ENCODE measurements at places on chromosomes 12 and 14.

GRCh38 chr12:67590149-67590790 is 58.3 kb upstream of the DYRK2 start:
- DNase-seq = no peak

GRCh38 chr14:26694521-26694920 is 96.7 kb upstream of the NOVA1 start:
- DNase-seq = no peak

GRCh38 chr12:61694214-61694613 is 566.0 kb upstream of the USP15 start:
- DNase-seq = no peak

- peak; percentile 49 for DNase-seq
Observed at GRCh38 chr14:60090864-60091519, 731 bp upstream of the PCNX4 start.

GRCh38 chr14:54567639-54568561 is 972 bp downstream of the SAMD4A start:
- DNase-seq = peak; percentile 35

DNA sequence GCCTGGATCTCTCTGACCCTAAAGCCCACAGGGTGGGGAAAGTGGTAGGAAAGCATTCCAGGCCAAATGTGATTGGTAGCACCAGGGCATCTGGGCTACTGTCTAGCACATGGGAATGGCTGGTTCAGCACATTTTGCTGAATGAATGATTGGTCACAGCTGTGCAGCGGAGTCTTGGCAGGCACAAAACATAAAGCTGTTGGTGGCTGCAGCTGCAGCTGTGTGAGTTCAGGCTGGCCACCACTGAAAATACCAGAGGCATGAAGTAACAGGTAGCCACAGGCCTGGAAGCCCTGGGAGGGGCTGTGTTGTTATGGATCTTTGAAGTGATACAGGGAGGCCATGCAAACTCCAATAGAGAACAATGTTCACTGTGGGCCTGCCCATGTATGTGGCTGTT is 72.7 kb downstream of the MYRFL start:
- no peak for DNase-seq

DNA sequence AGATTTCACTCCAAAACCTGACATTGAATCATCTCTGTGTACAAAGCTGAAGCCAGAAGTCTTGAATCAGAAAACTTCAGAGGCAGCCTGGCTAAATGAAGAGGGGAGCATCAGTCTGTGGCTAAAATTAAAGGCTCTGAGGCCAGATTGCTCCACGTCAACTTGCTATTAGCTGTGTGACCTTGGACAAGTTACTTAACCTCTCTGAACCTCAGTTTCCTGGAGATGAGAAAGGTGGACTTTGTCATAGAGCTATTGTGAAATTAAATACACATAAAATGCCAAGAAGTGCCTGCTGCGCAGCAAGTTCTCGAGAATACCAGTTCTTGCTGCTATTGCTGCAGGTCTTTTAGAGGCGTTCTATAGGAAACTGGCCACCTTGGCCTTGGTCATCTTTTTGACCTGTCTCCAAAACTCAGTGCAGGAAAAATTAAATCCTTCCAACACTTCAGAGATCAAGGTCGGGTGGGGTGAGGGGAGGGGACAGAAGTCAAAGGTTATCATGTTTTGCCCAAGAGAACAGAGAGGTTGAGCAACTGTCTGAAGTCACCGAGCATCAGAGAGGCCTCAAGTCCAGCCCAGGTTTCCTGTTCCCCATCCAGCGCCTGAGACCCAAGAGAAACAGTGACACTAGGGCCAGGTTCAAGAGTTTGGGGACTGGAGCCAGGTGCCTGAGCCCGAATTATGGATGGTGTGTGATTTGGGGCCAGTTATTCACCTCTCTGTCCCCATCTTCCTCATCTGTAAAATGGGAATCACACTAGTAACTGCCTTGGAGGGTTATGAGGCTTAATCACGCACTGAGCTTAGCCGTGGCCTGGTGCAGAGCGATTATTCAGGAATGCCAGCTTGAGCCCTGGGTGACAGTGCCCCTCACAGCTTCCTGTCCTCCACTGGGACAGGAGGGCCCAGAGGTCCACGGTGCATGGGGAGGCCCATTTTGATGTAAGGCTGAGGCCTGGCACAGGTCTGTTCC is 1.1 kb downstream of the SERPINA1 start:
- no peak for DNase-seq

DNA sequence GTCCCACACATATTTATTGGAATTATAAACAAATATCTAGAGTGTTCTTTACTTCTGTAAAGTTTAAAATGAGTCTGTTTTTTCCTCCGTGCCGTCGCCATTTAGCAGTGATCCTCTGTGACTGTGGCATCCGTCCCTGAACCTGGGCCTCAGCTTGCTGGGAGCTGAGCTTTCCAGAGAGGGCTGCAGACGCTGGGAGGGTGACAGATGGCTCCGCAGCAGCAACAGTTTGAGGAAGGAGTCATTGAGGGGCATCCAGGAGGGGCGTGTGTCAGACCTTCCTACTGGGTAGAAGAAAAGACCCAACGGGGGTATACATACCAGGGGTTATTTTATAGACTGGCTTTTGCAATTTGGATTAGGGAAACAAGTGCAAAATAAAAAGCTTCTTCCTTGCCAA is 47.9 kb downstream of the NEUROD4 start:
- DNase-seq = no peak

DNA sequence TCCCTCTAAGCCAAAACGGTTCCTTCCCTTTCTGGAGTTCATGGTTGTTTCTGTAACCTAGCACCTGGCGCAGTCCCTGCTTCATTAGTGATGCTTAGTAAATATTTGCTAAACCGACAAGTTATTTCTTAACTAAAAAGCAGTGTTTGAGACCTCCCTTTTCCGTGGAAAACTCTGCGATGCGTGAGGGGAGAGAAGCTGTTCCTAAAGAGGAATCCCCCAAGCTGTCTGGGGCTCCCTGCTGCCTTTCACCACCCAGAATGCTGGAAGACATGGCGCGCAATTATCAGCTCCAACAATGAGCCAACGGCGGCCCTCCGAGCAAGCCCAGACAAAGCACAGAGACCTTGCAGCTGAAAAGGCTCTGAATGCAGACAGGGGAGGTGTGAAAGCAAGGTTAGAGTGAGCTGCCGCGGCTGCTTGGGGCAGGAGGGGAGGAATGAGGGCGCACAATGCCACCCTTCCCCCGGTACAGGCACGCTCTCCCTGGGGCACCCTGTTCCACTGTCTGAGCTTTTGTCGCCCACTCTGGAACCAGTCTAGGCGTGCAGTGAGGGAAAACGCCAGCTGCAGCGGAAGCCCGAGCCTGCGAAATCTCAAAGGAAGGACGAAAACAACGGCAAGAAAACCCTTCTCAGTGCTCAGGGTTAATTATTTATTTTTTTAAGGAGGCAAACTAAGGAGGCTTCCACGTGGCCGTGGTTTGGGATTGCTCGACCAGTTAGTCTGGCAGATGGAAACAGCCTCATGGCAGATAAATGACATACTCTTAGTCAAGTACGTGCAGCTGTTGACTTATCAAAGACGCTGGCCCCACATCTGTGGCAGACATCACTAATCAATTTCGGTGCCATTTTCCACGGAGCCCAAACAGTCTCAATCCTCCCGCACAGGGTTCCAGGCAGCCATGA is 66.3 kb downstream of the RBM19 start:
- DNase-seq = no peak

GRCh38 chr14:73521229-73521628 is 15.7 kb upstream of the ACOT1 start:
- DNase-seq = no peak

DNA sequence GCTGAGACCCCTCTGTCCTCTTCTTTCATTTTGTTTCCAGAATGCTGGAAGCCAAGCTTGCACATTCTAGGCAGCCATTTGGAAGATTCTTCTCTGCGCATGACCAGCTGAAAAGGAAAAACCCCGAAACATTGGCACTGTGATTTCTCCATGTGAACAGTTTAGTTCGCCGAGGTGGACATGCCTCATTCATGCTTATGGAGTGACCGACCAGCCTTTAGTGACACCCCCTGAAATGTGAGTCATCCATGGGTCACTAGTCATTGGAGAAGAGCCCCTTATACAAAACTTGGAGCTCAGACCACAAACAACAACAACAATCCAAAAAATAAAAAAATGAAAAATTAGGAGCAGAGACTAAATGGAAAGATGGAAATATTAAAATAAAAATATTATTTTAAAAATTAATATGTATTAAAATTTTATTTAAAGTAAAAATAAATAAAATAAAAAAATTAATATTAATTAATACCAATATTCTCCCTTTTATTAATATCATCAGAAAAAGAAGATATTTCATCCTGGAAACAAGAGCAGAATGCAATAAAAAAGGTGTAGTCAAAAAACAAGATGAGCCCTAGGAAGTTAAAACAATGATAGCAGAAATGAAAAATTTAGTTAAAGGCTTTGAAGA is 9.5 kb upstream of the KRT7 start:
- DNase-seq = no peak

DNA sequence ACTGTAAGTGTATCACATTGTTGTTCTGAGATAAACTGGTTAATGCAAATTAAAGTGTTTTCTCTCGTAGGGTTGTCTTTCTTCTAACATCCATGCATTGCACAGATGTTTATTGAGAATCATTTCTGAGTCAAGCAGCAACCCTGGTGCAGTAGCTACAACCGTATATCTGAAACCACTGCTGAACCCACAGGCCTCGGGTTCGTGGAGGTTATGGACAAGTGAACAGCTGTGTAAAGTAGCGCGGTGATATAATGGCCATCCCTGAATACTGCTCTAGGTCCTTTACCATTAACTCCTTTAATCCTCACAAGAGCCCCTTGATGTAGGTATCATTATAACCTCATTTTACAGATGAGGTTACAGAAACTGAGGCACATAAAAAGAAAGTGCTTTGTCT is 486.1 kb upstream of the TMEM132C start:
- DNase-seq = no peak

- no peak for DNase-seq
Observed at GRCh38 chr12:5660238-5660637, 228.3 kb downstream of the NTF3 start.

- DNase-seq = no peak
Observed at GRCh38 chr14:85471156-85471555, 58.8 kb upstream of the FLRT2 start.

- DNase-seq = peak; percentile 60
Observed at GRCh38 chr12:116236148-116236731, 41.3 kb downstream of the MED13L start.

- DNase-seq = no peak
Observed at GRCh38 chr12:82209533-82209932, 148.7 kb downstream of the CCDC59 start.

DNA sequence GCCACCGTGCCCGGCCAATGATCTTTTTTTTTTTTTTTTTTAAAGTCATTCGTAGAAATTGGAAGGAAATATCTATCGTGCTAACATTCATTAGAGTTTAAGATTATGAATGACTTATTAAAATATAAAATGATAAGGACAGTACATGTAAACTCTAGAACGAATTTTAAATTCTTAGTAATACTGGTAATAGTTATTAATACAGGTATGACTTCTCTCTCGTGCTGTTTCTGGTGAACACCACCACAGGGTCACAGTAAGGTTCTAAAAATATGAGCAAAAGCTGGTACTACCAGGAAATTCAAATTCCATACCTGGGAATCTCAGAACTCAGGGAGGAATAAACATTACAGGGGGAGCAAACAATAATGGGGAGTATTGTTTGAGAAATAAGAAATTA is 26.2 kb downstream of the WNK1 start:
- DNase-seq = no peak

- DNase-seq = no peak
Observed at GRCh38 chr14:77470224-77470870, 12.5 kb downstream of the AHSA1 start.

GRCh38 chr12:18583655-18584054 is 154.2 kb downstream of the PLCZ1 start:
- DNase-seq = no peak

GRCh38 chr12:41514907-41515306 is 326.8 kb downstream of the PDZRN4 start:
- DNase-seq = peak; percentile 12

DNA sequence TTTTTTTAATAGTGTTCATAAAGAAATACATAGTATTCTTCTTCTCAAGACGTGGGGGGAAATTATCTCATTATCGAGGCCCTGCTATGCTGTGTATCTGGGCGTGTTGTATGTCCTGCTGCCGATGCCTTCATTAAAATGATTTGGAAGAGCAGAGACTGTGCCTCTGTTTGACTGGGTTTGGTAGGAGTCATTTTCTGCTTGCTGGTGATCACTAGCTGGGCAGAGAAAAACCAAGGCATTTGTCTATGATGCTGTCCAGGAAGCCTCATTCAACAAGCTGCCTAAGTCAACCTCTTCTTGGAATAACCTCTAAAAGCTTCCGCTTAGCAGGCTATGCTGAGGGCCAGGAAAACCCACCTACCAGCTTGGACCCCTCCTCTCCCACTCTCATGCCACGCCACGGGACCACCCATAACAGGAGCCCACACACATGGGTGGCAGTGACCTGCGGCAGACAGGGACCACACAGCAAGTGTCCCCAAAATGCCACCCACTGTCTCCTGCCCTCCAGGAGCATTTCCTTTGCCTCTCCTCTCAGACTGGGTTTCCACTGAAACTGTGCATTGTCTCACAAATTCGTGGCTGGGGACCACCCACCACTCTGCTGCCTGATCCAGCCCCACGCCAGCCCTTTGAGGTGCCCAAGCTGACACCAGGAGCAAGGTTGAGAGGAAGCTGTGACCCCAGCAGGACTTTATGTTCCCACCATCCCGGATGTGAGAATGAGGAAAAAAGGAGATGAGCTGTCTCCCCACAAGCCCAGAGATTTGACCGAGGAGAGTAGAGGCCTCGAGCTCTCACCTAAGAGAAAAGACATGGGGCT is 36.8 kb downstream of the DAD1 start:
- DNase-seq = no peak

GRCh38 chr14:73829526-73830431 is 21.9 kb upstream of the PTGR2 start:
- DNase-seq = no peak

DNA sequence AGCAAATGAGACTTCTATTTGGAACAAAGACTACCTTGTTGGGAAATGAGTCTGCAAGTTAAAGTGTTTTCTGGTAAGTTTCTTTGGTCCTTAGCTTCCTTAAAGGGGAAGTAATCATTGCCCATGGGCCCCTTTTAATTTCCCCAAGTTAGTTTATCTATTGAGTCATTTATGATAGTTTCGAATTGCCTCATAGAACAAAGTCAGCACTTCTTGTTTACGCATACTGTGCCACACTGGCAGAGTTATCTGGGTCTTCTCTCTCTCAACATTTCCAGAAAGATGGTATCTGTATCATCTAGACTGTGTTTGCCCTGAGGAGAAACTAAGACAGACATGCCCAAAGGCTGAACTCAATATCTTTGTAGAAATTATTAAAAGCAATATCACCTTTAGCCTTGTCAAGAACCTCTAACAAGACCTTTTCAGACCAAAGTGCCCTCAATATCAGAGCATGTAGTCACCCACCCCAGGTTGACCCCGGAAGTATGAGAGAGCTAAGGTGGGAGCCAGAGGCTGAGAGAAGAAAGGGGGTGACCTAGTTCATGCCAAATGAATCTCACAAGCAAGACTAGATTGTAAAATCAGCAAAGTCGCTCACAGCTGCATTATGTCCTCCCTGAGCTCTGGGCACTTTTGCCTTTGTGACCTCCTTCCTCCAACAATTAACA is 40.0 kb downstream of the GPR65 start:
- DNase-seq = no peak

GRCh38 chr12:70443062-70443673 is 77.1 kb downstream of the KCNMB4 start:
- DNase-seq = no peak
